ENCODE measurements at places on chromosomes 5 and 9. TPM values are rescaled to one million over a fixed set of nuclear protein-coding genes. Genes with fewer than 3 reads are reported as not detected.

- no peak for DNase-seq
Measured at GRCh38 chr5:79750611-79751510, 61.2 kb downstream of the CMYA5 start.

GRCh38 chr9:77946969-77947620 lies 84.5 kb downstream of the GNAQ start:
- no peak for DNase-seq

- DNase-seq: peak; percentile 62
Measured at GRCh38 chr5:176619203-176619568, 9.2 kb upstream of the GPRIN1 start.

GRCh38 chr9:72563806-72564205 lies 42.4 kb downstream of the TMC1 start:
- DNase-seq: no peak

GRCh38 chr5:175616083-175616482 lies 41.8 kb upstream of the HRH2 start:
- no peak for DNase-seq

DNA sequence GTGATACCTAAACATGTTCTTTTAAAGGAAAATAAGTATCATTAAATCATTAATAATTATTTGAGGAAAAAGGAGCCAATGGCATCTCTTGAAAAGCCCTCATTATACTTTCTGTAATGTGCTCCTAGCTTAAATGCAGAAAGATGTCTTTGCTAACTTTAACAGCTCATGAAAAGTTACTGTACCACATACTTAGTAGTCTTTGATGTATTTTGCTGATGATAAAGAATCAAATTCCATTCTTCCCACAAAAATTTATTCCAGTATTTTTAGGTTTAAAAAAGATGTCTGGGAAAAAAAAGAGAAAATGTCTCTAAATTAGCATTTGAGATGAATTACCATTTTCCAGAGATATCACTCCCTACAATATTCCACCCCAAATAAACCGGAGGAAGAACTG lies 112.5 kb downstream of the PPP2R2B start:
- no peak for DNase-seq

GRCh38 chr9:26310294-26310693 lies 582.3 kb downstream of the CAAP1 start:
- peak; percentile 19 for DNase-seq

GRCh38 chr9:115373000-115373709 lies 255.2 kb upstream of the TNC start:
- DNase-seq: peak; percentile 31

DNA sequence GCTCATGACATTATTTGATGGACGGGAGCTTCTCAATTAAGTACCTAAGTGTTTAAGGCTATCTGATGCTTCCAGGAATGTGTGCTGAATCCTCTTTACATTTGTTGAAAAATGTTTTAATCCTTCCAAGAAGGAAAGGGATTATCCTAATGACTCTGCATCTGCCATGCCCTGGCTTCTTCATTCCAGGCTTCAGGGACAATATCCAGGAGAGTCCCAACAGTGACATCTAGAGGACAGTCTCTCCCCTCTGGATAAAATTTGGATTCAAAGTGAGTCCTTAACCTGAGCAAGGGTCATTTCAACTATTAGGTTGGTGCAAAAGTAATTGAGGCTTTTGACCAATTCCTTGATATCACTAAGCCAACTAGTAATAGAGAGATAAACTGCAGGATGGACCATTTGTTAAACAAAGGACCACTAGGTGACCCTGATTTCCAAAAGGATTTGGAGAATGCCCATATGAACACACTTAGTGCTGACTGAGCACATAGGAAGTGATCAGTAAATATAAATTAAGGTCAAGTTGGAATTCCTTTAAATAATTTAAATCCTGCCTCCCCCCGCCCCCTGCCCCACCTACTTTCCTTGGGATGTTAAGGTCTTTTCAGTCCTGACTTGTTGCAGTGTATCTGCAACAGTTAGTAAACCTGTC lies 19.1 kb downstream of the TNFSF8 start:
- peak; percentile 54 for DNase-seq

The GABRG2 gene
- not detected for total RNA-seq
